ENCODE measurements at places on chromosomes 6 and 20.
A peak's percentile ranks its signal among the peaks of the same experiment; 100 is the strongest.

- no peak for DNase-seq
Observed at GRCh38 chr6:167393731-167394130, 68.8 kb downstream of the TTLL2 start.

GRCh38 chr6:42449917-42450476 is 1.7 kb downstream of the TRERF1 start:
- no peak for DNase-seq

GRCh38 chr6:10733151-10733715 is 10.4 kb downstream of the TMEM14C start:
- DNase-seq, result peak; percentile 31

DNA sequence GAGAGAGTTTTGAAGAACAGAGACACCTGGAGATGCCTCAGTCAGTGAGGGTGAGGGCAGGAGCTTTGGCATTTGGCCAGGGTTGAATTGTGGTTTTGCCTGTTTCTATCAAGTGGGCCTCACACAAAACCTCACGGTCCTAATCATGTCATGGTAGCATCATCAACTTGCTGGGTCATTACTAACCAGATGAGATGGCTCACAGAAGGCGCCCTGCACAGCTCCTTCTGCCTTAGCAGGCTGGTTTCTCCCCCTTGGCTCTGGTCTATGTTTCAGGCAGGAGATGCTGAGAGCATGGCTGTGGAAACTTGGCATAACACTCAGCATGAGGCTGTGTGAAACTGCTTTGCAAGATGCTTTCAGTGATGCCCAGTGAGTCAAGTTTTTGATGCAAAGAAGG is 99.3 kb downstream of the LRRC1 start:
- no peak for DNase-seq

- no peak for DNase-seq
Observed at GRCh38 chr6:141510803-141511202, 621.9 kb upstream of the GJE1 start.

- DNase-seq, result no peak
Observed at GRCh38 chr20:1377984-1378734, 14.7 kb downstream of the FKBP1A start.

DNA sequence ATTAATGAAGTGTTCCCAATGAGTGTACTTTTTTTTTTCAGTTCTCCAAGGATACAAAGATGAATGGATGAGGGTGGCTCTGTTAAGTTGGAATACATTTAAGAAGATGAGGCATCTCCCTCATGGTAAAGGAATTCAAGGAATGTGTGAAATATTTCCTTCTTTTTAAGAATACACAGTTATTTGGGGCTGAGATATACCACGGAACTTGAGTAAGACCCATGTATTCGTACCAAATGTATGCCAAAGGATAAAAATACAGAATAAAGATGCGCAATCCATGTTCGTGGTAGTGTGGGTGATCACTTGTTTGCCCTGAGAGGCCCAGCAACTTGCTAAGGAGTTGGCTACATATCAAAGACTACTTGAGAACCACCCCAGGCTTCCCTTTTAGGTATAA is 164.2 kb upstream of the TCF21 start:
- no peak for DNase-seq
